Neural progenitor cell (in vitro differentiated cells): ENCODE measurements at places on chromosomes 4 and X. TPM values are rescaled to one million over a fixed set of nuclear protein-coding genes. Genes with fewer than 3 reads are reported as not detected.

DNA sequence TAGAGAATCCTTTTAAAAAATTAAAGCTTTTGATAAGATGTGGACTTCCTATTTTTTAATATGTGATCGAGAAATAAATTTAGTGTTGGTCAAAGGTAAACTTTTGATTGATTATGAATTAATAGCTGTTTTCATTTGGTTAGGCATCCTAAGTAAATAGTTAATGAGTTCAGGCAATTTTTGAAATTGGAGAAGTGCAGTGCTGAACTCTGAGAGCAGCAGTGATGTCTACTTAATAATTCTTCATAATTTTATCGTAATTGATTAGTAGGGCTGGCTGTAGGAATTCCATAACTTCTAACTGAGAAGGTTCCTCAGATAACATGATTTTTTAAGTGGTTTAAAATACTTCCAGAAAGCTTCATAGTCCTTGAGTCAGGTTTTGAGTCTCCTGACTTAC lies 1.5 kb downstream of the MND1 start:
- no peaks in the 10 kb centered on the region for H3K27me3 ChIP-seq
- H3K36me3 ChIP-seq = peaks cover 4% of the 10 kb centered on the region
- no peak overlapping the region for H3K27ac ChIP-seq
- no peak for DNase-seq

- H3K4me1 ChIP-seq = no peaks in the 10 kb centered on the region
- DNase-seq = no peak
- H3K27ac ChIP-seq = no peak overlapping the region
Measured at GRCh38 chr4:154564311-154564710, 1.5 kb downstream of the FGB start.

DNA sequence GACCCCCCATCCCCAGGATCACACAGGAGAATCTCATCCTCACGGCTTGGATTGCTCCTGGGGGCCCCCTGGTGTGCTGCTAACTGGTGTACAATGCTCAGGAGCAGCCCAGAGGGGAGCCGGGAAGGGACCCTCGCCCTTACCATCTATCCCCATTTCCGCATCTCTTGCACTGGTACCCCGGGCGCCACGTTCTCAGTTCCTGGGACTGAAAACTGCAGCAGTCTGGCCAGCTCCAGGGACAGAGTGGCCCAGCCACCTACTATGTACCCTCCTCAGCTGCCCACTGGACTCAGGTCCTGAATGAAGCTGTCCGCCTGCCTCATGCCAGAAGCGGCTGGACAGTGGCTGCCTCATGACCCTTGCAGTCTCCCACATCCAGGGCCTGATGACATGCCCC lies 2.7 kb downstream of the SMIM10L2A start:
- H3K27me3 ChIP-seq = peaks cover 9% of the 10 kb centered on the region
- H3K36me3 ChIP-seq = no peaks in the 10 kb centered on the region
- H3K27ac ChIP-seq = no peak overlapping the region
- no peak overlapping the region for H3K4me3 ChIP-seq
- DNase-seq = no peak

GRCh38 chr4:99438405-99438780 lies 3.3 kb upstream of the ADH7 start:
- H3K4me3 ChIP-seq = no peak overlapping the region
- DNase-seq = no peak
- H3K27me3 ChIP-seq = no peaks in the 10 kb centered on the region
- H3K4me1 ChIP-seq = no peaks in the 10 kb centered on the region
- H3K27ac ChIP-seq = no peak overlapping the region

GRCh38 chrX:39653691-39654090 lies 444.1 kb downstream of the BCOR start:
- H3K36me3 ChIP-seq = no peaks in the 10 kb centered on the region
- DNase-seq = peak; percentile 75
- H3K27ac ChIP-seq = peak overlapping the region; percentile 77
- H3K4me3 ChIP-seq = peak overlapping the region; percentile 15
- peaks cover 23% of the 10 kb centered on the region for H3K4me1 ChIP-seq

GRCh38 chr4:168555437-168555836 lies 58.6 kb downstream of the PALLD start:
- H3K4me1 ChIP-seq = peaks cover under 1% of the 10 kb centered on the region
- DNase-seq = no peak
- no peak overlapping the region for H3K27ac ChIP-seq
- no peaks in the 10 kb centered on the region for H3K36me3 ChIP-seq
- no peaks in the 10 kb centered on the region for H3K27me3 ChIP-seq

- no peaks in the 10 kb centered on the region for H3K4me1 ChIP-seq
- H3K27me3 ChIP-seq = no peaks in the 10 kb centered on the region
- H3K36me3 ChIP-seq = no peaks in the 10 kb centered on the region
- no peak overlapping the region for H3K4me3 ChIP-seq
- H3K27ac ChIP-seq = no peak overlapping the region
- no peak for DNase-seq
Measured at GRCh38 chr4:63459329-63459728, 949.9 kb downstream of the TECRL start.

GRCh38 chrX:102765217-102765616 lies 44.7 kb downstream of the GPRASP3 start:
- no peak overlapping the region for H3K27ac ChIP-seq
- no peaks in the 10 kb centered on the region for H3K4me1 ChIP-seq
- no peak overlapping the region for H3K4me3 ChIP-seq
- H3K27me3 ChIP-seq = no peaks in the 10 kb centered on the region

GRCh38 chrX:31464306-31464915 lies 392.6 kb upstream of the FTHL17 start:
- no peak for DNase-seq
- H3K4me1 ChIP-seq = no peaks in the 10 kb centered on the region
- H3K4me3 ChIP-seq = no peak overlapping the region
- H3K36me3 ChIP-seq = no peaks in the 10 kb centered on the region
- no peaks in the 10 kb centered on the region for H3K27me3 ChIP-seq

GRCh38 chr4:86974551-86974994 lies 39.8 kb downstream of the AFF1 start:
- no peaks in the 10 kb centered on the region for H3K27me3 ChIP-seq
- DNase-seq = no peak

- H3K4me3 ChIP-seq = no peak overlapping the region
- H3K27me3 ChIP-seq = no peaks in the 10 kb centered on the region
Measured at GRCh38 chr4:11120435-11120834, 308.3 kb downstream of the HS3ST1 start.

DNA sequence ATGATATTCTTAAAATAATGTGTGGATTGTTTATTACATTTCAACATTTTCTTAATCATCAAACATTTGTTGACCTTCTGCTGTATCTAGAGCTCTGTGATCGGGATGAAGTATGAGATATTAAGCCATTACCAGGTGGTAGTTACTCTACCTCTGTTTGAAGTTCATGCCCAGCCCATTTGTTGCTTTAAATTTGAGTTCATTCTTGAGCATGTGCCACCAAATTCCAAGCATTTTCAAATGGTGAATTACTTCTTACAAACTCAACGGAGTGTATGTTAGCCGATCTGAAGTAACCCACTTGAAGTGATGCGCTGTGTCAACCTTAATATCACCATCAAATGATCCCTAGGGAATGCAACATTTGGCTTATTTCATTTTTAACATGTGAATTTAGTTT lies 7.3 kb upstream of the DTHD1 start:
- H3K36me3 ChIP-seq = no peaks in the 10 kb centered on the region
- no peaks in the 10 kb centered on the region for H3K27me3 ChIP-seq
- no peak for DNase-seq
- no peak overlapping the region for H3K27ac ChIP-seq

GRCh38 chr4:47838445-47838844 lies 578 bp upstream of the CORIN start:
- no peaks in the 10 kb centered on the region for H3K36me3 ChIP-seq
- H3K27me3 ChIP-seq = peaks cover 38% of the 10 kb centered on the region
- peak; percentile 26 for DNase-seq
- no peak overlapping the region for H3K27ac ChIP-seq
- H3K4me1 ChIP-seq = peaks cover 4% of the 10 kb centered on the region

GRCh38 chr4:6331018-6331417 lies 61.4 kb downstream of the WFS1 start:
- no peak for DNase-seq
- no peaks in the 10 kb centered on the region for H3K4me1 ChIP-seq
- no peaks in the 10 kb centered on the region for H3K36me3 ChIP-seq
- no peak overlapping the region for H3K27ac ChIP-seq
- H3K27me3 ChIP-seq = no peaks in the 10 kb centered on the region

- H3K4me1 ChIP-seq = peaks cover 25% of the 10 kb centered on the region
- H3K36me3 ChIP-seq = no peaks in the 10 kb centered on the region
- DNase-seq = peak; percentile 32
Measured at GRCh38 chr4:16817286-16817685, 81.2 kb downstream of the LDB2 start.

DNA sequence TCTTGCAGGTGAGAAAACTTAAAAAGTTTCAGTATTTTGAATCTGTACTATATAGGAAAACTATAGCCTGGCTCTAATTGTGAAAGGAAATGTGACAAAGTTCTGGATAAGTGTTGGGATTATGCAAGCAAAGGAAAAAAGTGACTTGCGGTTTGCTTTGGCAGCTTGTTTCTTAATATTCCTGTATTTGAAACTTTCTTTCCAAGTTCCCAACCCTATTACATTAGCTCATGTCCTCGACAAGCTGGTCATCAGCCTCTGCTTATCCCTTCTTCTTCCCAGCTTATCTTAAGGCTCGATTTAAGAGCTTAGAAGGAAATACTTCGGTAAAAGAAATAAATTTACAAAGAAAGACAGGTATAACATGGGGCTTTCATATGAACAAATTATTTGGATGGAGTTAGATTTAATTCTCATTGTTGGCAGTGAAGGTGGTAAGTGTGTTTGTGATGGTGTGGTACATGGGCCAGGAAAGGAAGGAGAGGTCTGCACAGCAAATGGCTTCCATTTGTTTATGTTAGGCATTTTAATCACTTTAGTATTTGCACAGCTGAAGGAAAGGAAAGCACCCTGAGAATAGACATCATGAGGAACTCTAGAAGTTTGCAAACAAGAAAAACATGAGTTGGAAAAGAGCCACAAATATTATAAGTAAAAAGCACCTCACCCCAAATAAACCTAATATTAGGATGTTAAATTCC lies 5.1 kb upstream of the MYOZ2 start:
- no peaks in the 10 kb centered on the region for H3K36me3 ChIP-seq
- no peak overlapping the region for H3K4me3 ChIP-seq
- H3K27ac ChIP-seq = no peak overlapping the region
- no peaks in the 10 kb centered on the region for H3K4me1 ChIP-seq
- no peaks in the 10 kb centered on the region for H3K27me3 ChIP-seq
- DNase-seq = no peak

DNA sequence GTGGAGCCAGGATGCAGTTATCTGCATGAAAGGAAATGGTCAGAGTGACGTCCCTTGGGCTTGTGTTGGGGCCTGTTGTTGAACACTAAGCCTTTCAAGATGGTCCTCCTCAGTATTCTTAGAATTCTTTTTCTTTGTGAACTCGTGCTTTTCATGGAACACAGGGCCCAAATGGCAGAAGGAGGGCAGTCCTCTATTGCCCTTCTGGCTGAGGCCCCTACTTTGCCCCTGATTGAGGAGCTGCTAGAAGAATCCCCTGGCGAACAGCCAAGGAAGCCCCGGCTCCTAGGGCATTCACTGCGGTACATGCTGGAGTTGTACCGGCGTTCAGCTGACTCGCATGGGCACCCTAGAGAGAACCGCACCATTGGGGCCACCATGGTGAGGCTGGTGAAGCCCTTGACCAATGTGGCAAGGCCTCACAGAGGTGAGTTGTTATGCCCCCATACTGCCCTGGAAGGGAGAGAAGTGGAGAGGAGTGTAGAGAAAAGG lies at the start of gene BMP15:
TSS of gene BMP15 (plus strand) at position 51 of the 492 bp plus-strand sequence. CDS start at position 100, 49 bp downstream.
- H3K36me3 ChIP-seq = no peaks in the 10 kb centered on the region
- H3K27me3 ChIP-seq = no peaks in the 10 kb centered on the region
- no peak within 1 kb of the TSS for H3K4me3 ChIP-seq
- H3K4me1 ChIP-seq = no peaks in the 10 kb centered on the region
- no peak within 1 kb of the TSS for H3K27ac ChIP-seq

- H3K27me3 ChIP-seq = no peaks in the 10 kb centered on the region
- no peak overlapping the region for H3K27ac ChIP-seq
- H3K36me3 ChIP-seq = no peaks in the 10 kb centered on the region
Measured at GRCh38 chr4:5098176-5098575, 46.9 kb downstream of the STK32B start.

DNA sequence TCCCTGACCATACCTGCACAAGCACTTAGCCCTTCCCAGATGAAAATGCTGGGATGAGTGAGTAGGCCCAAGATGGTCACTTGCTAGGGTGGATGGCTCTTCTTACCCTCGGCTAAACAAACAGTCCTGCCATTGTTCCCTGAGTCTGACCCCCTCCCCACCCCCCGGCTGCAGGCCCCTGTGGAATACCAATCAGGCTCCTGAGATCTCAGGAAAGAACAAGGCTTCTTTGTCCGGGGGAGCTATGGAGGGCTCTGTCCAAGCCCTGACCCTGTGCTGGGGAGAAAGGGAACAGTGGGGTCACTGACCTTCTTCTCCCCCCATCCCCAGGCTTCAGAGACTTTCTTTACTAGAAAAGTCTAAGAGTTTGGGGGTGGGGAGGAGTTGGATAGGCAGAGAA lies 6.0 kb downstream of the PLP1 start:
- peak overlapping the region; percentile 12 for H3K4me3 ChIP-seq
- no peaks in the 10 kb centered on the region for H3K27me3 ChIP-seq
- peak overlapping the region; percentile 51 for H3K27ac ChIP-seq
- H3K4me1 ChIP-seq = peaks cover 68% of the 10 kb centered on the region
- DNase-seq = peak; percentile 62

GRCh38 chrX:103805860-103806259 lies 26.2 kb downstream of the RAB9B start:
- DNase-seq = no peak
- H3K27me3 ChIP-seq = no peaks in the 10 kb centered on the region
- H3K27ac ChIP-seq = no peak overlapping the region
- no peaks in the 10 kb centered on the region for H3K36me3 ChIP-seq
- H3K4me1 ChIP-seq = no peaks in the 10 kb centered on the region

- H3K36me3 ChIP-seq = no peaks in the 10 kb centered on the region
- H3K4me3 ChIP-seq = no peak overlapping the region
- H3K4me1 ChIP-seq = peaks cover 18% of the 10 kb centered on the region
- no peak overlapping the region for H3K27ac ChIP-seq
- no peak for DNase-seq
- no peaks in the 10 kb centered on the region for H3K27me3 ChIP-seq
Measured at GRCh38 chr4:189046642-189047041, 894.0 kb upstream of the FRG1 start.

DNA sequence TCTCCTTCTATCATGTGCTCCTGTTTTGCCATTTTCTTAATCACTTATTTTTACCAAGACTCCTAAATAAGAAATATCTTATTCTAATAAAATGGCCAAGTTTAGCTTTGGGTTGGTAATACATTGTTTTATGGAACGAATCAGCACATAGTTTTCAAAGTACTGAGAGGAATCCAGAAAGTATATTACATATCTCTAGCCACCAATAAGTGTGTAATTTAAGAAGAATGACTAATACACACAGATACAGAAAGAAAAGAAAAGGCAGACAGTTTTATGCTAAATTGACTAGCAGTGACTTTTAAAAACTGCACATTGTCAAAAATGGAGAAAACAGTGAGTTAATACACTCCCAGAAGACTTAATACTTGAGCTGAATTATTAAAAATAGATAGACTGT lies 167.0 kb upstream of the IL15 start:
- no peaks in the 10 kb centered on the region for H3K27me3 ChIP-seq
- no peak overlapping the region for H3K27ac ChIP-seq
- no peak overlapping the region for H3K4me3 ChIP-seq
- H3K4me1 ChIP-seq = no peaks in the 10 kb centered on the region
- H3K36me3 ChIP-seq = no peaks in the 10 kb centered on the region
- DNase-seq = no peak

SPANXD gene
- not detected in 2 replicates for total RNA-seq

FRG2 gene
- total RNA-seq = not detected in 2 replicates

OPN1MW2 gene
- total RNA-seq = not detected in 2 replicates

MAGED4 gene
- 48.2 and 68.0 TPM in 2 replicates for total RNA-seq

OGT gene
- total RNA-seq = 214 and 287 TPM in 2 replicates

GRIA2 gene
- total RNA-seq = 0.07 TPM in 1 of 2 replicates, not detected in the other

CT55 gene
- total RNA-seq = not detected in 2 replicates

OPRPN gene
- not detected in 2 replicates for total RNA-seq

RNF128 gene
- 0.06 TPM in 1 of 2 replicates, not detected in the other for total RNA-seq

TMEM35A gene
- 12.3 and 14.1 TPM in 2 replicates for total RNA-seq

YY2 gene
- 0.22 and 0.56 TPM in 2 replicates for total RNA-seq

TFE3 gene
- 7.9 and 25.6 TPM in 2 replicates for total RNA-seq

SYNPO2 gene
- 0.09 TPM in 2 replicates for total RNA-seq

POU4F2 gene
- not detected in 2 replicates for total RNA-seq
